ENCODE measurements at places on chromosomes 11 and 22.
A peak's percentile ranks its signal among the peaks of the same experiment; 100 is the strongest.

- peak; percentile 73 for DNase-seq
Observed at GRCh38 chr11:123478352-123478987, 48.4 kb downstream of the GRAMD1B start.

GRCh38 chr11:8090756-8091155 is 9.7 kb downstream of the TUB start:
- DNase-seq = peak; percentile 24

DNA sequence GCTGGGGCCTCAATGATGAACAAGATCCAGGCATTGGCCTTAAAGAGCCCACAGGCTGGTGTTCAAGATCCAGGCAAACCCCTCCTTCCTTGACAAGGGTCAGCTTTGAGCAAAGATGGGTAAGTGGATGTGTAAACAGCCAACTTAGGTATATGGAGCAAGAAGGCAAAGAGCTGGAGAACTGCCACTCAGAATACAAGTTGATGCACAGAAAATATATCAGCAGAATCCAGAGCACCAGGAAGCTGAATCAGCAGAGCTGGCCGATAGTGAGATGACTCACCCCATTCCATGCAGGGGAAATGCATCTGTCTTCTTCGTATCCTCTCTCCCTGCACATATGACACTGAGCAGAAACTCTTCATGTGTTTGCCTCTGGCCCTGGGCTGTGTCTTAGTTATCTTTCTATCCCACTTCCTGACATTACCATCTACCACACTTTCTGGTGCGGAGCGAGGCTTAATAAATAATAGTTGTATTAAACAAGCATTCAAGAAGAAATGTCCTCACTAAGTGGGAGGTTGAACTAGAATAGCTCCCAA is 57.8 kb downstream of the ENDOD1 start:
- peak; percentile 82 for DNase-seq

GRCh38 chr11:123429913-123430720 is at the start of gene GRAMD1B:
TSS of gene GRAMD1B (plus strand) at chr11:123430269. CDS start at chr11:123430793, 524 bp downstream.
- peak; percentile 73 for DNase-seq

DNA sequence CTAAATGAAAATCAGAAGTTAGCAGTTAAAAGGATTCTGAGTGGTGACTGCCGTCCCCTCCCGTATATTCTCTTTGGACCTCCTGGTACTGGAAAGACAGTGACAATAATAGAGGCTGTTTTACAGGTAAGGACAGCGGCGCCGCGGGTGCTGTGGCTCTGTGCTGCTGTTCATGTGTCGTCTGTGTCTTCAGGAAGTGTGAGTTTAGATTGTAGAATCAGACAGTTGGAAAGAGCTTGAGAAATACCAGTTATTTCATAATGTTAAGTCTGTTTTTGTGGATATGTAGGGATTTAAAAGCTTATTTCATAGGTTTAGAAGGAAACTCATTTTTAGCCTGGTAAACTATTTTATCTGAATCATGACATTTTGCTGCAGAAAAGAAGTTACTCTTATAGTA is 27.4 kb upstream of the PANX2 start:
- no peak for DNase-seq

GRCh38 chr11:122744357-122744756 is 88.8 kb downstream of the UBASH3B start:
- DNase-seq = no peak

Data from Daoy (cell line).